Fibroblast of skin of right biceps (primary cell): ENCODE measurements at places on chromosomes 7 and 10.

GRCh38 chr7:70569335-70569819 lies 562.6 kb upstream of the GALNT17 start:
- DNase-seq = no peak

DNA sequence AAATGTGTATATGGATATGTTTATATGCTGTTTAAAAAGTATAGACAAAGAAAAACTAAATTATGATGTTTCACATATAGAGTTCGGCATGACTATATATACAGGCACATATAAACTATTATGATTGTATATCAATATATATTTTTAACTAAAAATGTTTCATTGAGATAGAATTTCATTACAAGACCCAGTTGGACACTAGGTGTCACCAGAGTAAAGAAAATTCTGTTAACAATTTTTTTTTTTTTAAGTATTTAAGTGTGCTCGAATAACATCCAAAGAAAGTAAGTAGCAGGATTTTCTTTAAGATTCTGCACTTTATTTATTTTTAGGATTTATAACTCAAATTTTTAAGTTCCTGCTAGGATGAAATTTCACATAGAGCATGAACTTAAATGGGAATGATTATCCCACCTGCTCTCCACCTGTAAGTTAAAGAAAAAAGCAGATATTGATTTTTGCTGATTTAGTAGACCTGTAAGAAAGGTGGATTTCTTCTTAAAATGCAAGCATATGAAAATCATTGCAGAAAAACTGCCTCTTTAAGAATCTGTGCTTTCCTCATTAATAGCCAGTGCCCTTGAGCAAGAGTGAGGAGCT lies 961.5 kb downstream of the PCDH15 start:
- peak; percentile 11 for DNase-seq

DNA sequence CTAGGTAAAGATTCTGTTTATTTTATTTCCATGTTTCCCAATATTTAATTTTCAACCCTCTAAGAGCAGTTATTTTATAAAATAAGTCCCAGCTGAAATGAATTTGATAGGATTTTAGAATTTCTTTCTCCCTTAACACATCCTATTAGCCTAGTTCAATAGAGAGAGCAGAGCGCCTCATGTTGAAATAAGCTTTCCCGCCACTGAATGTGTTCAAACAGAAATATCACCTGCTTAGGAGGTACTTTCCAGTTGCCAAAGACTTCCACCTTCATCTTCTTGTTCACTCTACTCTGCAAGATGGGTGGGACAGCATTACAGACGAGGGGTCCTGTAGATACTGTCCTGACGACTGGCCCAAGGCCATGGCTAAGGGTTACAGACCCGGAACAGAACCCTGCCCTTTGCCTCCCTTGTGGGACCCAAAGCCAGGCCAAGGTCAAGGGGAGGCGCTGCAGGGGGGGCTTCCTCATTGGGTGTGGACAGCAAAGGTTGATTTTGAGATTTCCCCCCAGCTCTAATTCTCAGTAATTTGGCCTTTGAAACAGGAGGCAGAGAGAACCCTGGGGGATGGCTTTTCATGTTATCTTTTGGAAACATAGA lies 62.0 kb downstream of the PARP12 start:
- DNase-seq = no peak

DNA sequence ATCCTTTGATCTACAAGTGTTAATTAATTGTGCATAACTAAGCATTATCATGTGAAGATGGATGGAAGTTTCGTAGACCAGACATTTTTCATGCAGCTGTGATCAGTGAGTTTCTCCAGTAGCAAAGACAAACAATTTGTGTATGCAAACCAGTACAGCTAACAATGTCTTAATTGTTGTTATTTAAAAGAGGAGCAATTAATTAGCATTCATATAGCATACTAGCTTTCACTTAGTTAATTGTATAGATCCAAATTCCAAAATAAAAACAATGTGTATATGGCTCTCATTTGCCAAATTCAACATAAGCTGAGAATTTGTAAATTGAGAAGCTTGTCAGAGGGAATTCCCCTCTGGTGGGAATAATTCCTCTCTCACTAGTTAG lies 22.6 kb upstream of the PRKCQ start:
- no peak for DNase-seq

GRCh38 chr10:95573964-95574604 lies 12.9 kb upstream of the SORBS1 start:
- DNase-seq = no peak

GRCh38 chr10:79418274-79418673 lies 27.1 kb downstream of the ZCCHC24 start:
- DNase-seq = no peak

DNA sequence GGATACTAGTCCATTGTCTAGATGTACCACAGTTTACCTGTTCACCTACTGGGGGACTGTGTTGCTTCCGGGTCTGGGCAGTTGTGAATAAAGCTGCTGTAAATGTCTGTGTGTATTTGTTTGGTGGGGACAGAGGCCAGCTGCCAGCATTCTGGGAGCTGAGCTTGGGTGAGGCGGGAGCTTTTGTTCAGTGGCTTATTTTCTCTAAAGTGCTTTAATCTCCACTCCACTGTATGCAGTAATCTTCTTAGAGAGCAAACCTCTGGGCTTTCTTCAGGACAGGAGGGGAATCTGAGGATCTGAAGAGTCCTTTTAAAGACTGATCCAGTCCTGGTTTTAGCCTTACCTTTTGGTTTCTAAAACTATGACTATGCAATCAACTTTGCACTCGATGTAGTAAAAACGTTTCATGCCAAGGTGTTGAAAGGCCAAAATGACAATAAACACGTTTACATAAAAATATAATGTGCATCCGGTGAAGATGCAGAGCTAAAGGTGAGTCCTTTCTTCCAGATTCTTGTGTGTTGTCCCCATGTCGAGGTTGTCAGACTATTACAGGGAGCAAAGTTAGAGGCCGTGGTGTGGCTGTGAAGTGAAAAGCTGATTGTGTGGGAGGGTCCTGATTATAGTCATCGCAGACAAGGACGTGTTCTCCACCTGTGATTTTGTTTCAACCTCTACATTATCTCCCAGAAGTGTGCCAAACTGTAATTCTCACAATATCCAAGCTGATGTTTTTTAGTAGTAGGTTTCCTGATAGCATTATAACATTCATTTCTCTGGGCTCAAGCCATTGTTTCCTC lies 279.8 kb downstream of the CAMK1D start:
- DNase-seq = no peak

GRCh38 chr10:7410301-7410861 lies 453 bp downstream of the SFMBT2 start:
- DNase-seq = peak; percentile 12

GRCh38 chr7:23393636-23394035 lies 76.7 kb downstream of the IGF2BP3 start:
- no peak for DNase-seq

DNA sequence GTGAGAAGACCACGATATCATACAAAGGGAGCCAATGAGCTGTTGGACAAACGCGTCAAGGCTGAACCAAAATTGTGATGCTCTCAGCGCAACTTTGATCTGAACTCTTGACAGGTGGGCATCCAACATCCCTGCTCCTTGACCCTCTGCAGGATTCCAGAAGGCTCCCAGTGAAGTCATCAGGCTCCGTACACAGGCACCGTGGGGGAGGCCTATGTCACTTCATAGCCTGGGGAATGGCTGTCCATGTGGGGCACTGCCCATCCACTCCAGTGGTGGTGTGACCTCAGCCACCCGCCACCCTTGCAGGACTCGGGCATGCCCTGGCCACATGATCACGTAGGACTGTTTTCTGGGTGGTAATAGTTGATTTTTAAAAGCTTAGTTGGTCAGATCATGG lies 233.8 kb upstream of the GRB10 start:
- DNase-seq = no peak

GRCh38 chr10:28217848-28218247 lies 85.0 kb downstream of the MPP7 start:
- DNase-seq = peak; percentile 94

GRCh38 chr7:24334627-24335026 lies 50.6 kb downstream of the NPY start:
- no peak for DNase-seq

GRCh38 chr7:140418653-140419052 lies 14.8 kb downstream of the RAB19 start:
- DNase-seq = no peak

GRCh38 chr7:38309555-38309954 lies 36.1 kb upstream of the TARP start:
- no peak for DNase-seq

- DNase-seq = no peak
Measured at GRCh38 chr10:78140066-78140630, 106.5 kb downstream of the RPS24 start.

DNA sequence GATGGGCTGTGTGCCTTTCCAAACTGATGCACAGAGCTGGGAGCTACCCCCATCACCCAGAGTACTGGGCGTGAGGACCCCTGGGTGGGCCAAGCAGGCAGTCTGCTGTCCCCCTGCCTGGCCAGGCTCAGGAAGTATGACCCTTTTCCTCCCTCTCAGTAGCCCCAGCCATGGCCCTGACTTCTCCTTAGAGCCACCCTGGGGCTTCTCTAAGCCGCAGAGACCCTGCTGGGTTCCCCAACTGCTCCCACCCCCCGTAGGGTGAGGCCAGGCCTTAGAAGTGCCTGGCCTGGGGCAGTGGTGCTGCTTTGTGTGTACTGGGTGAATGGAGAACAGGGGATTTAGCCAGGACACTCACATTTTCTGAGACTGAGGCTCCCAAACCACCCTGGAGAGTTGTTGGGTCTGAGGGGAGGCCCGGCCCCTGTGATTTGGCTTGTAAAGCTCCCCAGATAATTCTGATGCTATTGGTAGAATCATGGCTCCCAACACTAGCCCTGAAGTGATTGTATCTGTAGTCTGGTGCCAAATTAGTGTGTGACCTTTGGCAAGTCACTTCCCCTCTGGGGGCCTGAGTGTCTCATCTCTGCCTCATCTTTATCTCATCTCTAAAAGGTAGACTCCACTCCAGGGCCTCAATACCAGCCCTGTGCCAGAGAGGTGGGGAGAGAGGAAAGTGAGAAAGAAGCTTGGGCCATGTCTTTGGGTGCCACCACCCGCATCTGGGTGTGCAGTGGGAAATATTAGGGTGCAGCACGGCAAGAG lies 99.7 kb upstream of the PPIF start:
- no peak for DNase-seq

- DNase-seq = no peak
Measured at GRCh38 chr7:31052841-31053601, 913 bp downstream of the ADCYAP1R1 start.

DNA sequence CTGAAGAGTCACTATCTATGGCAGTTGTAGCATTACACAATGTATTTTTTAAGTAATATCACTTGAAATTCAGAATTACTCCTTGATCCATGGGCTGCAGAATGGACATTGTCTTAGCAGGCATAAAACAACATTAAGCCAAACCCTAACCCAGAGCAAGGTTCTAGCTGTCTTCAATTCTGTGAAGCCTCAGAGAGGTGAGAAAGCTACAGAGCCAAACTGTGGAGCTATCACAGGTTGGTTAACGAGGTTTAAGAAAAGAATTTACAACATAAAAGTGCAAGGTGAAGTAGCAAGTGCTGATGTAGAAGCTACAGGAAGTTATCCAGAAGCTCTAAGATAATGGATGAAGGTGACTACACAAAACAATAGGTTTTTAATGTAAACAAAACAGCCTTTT lies 582.7 kb upstream of the POT1 start:
- no peak for DNase-seq

GRCh38 chr7:25517906-25518305 lies 289.6 kb upstream of the NPVF start:
- DNase-seq = no peak

DNA sequence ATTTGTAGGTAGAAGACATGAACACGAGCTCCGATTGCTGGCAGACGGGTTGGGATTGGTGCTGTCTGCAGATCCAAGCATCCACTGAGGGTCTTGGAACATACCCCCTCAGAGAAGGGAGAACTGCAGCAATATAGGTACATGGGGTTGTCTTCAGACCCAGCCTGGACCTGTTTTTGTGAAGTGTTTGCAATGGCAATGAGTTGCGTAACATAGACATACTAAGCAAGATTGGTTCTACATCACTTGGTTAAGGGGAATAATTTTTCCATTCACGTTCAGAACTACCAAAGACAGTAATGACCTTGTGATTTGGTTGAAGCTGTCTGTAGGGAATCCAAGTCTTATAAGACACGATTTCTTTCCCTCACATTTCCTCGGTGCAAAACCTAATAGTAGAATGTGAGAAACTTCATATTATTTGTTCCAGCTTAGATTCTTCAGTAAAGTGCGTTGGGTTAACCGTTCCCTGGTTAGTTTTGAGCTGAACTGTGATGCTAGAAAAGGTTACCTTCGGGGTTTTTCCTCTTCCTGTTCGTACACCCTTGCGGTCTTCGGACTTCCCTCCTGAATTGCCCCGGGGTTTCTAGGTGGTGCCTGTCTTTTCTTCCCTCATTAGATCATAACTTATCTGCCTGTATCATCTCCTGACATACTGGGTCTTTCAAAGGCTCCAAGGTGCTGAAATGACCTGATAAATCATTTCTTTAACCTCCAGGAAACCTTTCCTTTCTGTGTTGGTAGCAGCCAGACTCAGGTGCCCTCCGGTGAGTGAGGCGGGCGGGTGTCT lies 14.4 kb downstream of the PROSER2 start:
- no peak for DNase-seq
